NCI-H226 (cell line): ENCODE measurements at places on chromosomes 2 and 18.

DNA sequence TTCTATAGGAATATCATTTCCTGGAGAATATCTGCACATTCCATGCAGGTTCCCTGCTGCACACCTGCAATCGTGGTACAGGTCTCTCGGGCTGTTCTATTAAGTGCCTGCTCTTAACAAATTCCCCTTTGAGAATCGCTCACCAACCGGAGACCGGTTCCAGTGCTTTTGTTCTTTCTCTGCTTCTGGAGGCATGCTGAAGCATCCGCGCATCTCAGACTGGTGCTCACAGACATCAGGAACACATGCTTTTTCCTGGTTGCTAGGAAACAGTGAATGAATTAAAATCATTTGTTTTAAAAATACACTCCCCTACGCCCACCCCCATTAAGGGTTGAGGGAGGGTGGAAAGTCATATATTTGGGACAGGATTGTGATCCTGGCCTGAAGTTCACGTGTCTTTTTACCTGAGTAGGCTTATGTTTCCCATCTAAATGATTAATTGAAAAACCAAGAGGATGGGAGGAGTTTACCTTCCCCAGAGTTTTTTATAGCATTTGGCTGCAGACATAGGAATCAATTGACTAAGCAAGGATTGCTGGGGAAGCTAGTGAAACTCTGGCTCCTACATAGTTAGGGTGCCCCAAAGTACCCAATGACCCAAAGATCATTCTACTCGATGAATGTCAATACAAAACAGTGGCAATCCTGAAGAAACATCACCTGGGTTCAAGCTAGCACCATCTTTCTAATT, at the start of gene C2orf80:
Gene C2orf80, minus strand, starts transcription at position 221 of the 694 bp plus-strand sequence. CDS start 3,044 bp downstream, outside the sequence.
- no peak for DNase-seq

DNA sequence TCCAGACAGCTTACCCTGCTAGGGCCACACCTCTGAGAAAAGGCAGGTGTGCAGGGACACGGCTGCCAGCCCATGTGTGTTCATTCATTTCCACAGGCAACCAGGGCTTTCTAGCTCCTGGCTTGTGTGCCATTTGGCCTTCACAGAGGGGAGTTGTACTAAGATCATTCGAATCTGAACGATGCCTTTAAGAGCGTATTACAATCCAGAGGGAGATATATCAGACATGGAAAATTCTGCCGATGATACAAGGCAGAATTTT, 64.2 kb upstream of the OTOF start:
- no peak for DNase-seq

DNA sequence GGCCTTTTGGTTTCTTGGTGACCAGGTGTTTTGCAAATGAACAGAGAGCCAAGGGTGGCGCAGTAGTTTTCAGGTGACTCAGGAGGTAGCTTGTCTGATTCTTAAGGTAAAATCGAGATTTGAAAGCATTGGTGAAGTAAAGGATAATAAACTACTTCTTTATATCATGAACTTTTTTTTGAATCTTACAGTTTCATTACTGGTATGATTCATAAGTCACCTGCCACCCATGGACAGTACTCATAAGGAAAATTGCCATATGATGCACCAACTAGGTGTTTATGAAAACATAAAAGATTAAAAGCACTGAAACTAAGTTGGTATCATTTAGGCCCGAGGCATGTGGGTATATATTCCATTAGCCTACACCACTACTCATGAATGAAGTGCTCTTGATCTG, 84.1 kb upstream of the MGAT5 start:
- DNase-seq: no peak

DNA sequence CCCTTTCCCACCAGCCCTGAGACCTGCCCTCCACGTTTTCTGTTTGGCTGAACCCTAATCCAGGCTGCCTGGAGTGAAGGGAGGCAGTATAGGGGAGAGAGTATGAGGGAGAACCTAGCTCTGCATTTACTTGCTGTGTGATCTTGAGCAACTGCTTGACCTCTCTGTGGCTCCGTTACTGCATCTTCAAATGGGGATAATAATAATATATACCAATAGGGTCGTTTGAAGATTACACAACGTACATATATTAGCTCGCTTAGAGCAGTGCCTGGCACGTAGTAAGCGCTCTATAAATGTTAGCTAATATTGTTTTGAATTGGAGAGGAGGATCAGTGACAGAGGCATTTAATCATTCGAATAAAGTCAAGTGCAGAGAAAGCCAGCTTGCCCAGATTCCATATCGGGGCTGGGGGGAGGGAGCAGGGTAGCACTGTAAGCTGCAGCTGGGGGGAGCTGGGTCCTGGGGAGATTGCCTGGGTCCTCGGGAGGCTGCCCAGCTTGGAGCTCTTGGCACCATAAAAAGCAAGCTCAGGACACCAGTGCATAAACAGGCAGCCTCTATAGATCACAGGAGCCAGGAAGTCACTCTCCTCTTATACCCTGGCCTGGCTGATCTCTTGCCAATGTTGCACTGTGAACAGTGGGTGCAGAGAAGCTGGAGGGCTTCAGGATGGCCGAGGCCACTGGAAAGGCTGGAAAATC, 19.1 kb downstream of the KCNK3 start:
- DNase-seq: no peak

DNA sequence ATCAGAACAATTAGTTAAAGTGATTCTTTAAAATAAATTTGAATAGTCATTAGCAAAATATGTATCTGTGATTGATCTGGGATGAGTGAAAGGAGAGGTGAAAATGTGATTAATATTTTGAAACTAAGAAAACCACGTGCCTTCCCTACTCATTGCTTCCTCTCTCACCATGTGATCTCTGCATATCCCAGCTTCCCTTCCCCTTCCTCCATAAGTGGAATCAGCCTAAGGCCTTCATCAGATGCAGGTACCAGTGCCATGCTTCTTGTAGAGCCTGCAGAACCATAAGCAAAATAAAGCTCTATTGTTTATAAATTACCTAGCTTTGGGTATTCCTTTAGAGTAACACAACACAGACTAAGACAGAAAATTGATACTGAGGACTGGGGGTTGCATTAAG, 11.2 kb upstream of the STAT1 start:
- DNase-seq: no peak

GRCh38 chr2:137870682-137871081, 93.6 kb upstream of the HNMT start:
- DNase-seq: no peak

- no peak for DNase-seq
Observed at GRCh38 chr2:109727929-109728447, 66.1 kb upstream of the RGPD5 start.

DNA sequence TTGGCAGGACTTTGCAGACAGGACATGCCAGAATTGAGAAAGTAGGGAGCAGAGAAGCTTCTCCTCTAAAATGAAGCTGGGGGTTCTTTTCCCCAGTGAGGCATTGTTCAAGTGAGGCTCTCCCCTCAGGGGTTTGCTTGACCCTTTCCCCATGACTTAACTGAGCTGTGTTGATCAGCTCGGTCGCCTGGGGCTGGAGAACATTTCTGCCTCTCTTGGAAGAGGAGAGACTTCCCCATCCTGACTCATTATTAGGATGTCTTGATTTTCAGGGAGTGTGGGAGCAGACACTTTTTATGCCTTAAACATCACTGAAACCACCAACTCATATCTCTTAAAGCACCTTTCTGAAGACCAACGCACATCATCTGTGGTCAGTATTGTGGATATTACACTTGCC, 27.9 kb upstream of the GLI2 start:
- DNase-seq: no peak

DNA sequence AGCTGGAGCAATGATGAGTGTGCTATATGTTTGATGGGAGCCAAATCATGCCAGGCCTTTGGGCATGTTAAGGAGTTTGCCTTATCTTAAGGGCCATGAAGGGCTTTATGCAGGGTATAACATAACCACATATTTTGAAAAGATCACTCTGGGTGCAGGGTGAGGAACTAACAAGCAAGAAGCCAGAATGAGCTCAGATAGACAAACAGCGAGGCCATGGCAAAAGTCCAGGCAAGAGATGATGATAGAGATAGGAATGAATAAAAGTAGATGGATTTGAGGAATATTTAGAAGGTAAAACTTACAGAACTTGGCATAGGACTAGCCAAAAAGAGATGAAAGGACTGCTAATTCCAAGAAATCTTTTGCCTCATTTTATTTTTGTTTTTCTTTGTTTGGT, 6.7 kb downstream of the GALNT3 start:
- DNase-seq: no peak

GRCh38 chr2:235725016-235725489, 231.2 kb downstream of the AGAP1 start:
- DNase-seq: no peak

- peak; percentile 12 for DNase-seq
Observed at GRCh38 chr18:56575819-56576663, 62.4 kb downstream of the TXNL1 start.

GRCh38 chr2:226788881-226789490, 10.6 kb downstream of the IRS1 start:
- no peak for DNase-seq

DNA sequence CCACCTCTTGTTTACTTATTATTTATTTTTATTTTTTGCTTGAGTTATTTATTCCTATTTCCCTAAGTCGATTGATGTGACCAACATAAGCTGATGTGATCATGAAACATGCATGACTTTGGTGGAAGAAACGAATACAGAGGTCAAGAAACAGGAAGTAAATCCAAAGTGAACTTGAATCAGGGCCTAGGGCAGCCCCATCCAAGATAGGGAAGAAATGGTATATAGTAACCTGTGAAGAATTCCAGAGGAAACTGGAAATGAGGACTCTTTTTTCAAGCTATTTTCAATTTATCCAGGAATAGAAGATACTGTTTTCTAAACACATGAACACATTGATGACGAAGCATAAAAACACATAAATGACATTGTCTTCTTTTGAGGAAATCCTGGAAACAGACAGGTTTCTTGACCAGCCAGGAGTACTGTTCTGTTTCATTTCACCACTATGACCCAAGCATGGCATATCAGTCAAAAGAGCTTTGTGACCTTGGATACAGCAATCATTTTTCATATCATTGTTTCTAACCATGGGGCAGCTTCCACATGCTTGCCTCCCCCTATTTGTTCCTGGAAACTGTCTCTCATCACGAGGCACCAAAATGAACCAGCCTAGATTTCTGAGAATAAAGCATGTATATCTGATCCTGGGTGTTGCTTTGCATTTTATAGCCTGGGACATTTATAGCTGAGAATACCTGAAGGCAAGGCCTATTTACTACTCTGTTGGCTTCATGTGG, 9.1 kb upstream of the LCLAT1 start:
- DNase-seq: no peak

DNA sequence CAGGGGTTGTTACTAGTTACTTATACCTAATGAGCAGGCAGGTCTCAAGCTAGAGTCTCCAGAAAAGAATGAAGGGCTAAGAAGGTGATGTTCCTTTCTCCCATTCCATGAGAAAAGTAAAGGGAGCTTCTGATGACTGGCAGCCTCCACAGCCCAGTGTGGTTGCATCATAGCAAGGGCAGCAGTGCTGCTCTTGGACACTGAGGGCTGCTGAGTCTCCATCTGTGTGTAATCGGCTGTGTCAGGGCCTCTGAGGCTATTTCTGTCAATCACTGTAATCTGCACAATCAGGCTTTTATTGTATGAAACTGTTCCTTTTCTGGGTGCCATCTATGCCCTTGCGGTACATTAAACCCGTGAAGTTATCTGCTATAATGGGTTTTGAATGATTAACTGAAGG, 164.1 kb upstream of the FBXO11 start:
- no peak for DNase-seq

GRCh38 chr2:219292616-219293015, 13.4 kb downstream of the DNAJB2 start:
- DNase-seq: no peak

DNA sequence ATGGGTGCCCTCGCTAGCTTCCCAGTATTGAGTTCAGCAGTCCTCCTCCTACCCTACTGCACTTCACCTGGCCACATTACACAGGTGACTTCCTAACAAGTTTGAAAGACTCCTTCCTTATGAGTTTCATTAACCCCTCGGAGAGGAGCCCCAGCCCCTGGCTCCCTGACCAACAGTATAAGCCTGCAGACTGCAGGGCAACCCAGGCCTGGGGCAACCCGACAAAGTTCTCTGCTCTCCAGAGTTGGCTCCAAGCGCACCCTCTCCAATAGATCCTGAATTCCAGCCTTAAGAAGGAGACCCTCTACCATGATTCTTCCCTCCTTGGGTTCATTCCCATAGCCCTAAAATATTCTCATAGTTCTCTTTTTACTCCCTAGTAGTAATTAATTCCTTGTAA, 1162.8 kb upstream of the TMEFF2 start:
- DNase-seq: no peak

DNA sequence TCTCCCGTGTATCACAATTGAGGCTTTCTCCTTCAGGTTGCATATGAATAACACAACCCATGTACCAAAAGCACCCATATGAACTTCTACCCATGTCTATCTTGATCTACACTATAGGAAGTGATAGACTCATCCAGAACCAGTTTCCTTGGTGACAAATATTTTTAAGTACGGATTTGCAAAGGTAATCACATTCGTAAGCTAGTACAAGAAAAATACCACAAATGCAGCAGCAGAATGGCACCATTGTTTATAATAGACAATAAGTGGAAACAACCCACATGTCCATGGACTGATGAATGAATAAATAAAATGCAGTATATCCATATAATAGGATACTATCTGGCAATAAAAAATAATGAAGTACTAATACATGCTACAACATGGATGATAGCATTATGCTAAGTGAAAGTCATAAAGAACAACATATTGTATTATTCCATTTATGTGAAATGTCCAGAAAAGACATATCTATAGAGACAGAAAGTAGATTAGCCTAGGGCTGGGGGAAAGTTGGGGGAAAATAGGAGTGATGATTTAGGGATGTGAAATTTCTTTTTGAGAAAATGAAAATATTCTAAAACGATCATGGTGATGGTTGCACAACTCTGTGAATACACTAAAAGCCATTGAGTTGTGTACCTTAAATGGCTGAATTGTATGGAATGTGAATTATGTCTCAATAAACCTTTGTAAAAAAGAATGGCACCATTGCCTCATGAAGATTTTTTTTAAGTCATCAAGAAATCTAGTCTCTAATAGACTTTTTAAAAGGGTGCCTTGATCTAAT, 3.4 kb upstream of the CCDC88A start:
- DNase-seq: no peak

DNA sequence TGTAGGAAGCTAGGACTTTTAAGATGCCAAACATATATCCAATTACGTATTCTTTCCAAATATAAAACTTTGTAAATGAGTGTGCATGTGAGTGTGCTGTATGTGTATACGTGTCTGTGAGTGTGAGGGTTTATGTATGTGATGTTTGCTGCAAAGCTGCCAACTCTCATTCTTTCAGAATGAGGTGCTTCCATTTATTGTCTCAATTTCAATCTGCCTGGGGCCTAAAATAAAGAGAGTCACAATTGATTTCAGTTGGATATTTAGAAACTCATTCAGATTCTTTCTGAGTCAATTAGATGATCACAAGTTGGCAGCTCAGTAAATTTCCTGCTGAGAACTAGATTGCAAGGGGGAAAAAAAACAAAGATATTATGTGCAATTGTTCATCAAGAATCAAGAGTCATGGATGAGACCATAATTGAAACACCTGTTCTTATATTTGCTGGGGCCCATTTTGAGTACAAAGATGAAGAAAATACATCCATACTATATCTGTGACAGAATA, 621.2 kb upstream of the ACVR2A start:
- no peak for DNase-seq

- no peak for DNase-seq
Observed at GRCh38 chr2:24466871-24467870, 23.9 kb upstream of the NCOA1 start.
